Cardiac fibroblast (primary cell): ENCODE measurements at places on chromosomes 12 and 14.

GRCh38 chr12:26809611-26810285 lies 23.2 kb downstream of the ITPR2 start:
- no peak for DNase-seq

- peak; percentile 37 for DNase-seq
These were observed 50.8 kb downstream of the DYNC1H1 start for GRCh38 chr14:102015045-102015685.

DNA sequence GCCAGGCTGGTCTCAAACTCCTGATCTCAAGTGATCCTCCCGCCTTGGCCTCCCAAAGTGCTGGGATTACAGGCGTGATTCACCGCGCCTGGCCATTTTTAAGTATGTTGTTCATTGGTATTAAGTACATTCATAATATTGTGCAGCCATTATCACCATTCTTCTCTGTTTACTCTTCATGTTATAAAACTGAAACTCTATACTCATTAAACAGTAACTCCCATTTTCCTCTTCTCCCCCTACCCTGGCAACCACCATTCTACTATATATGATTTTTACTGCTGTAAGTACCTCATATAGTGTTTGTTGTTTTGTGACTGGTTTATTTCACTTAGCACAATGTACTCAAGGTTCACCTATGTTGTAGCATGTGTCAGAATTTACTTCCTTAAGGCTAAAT lies 23.1 kb downstream of the METAP2 start:
- DNase-seq = no peak

DNA sequence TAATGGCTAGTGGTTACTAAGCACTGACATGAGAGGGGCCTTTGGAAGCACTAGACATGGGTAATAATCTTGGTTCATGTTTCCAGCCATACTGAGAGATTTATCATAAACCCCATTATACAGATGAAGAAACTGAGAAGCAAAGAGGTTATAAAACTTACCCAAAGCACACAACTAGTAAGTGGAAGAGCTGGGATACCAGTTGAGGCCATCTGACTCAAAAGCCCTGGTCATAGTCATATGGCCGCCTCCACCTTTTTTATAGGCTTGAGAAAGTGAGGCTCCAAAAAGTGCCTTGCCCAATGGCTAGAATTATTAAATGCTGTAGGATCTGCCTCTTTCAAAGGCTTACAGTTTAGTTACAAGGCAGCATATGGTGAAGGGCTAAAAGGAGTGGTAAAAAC lies 944 bp downstream of the TXNRD1 start:
- no peak for DNase-seq

DNA sequence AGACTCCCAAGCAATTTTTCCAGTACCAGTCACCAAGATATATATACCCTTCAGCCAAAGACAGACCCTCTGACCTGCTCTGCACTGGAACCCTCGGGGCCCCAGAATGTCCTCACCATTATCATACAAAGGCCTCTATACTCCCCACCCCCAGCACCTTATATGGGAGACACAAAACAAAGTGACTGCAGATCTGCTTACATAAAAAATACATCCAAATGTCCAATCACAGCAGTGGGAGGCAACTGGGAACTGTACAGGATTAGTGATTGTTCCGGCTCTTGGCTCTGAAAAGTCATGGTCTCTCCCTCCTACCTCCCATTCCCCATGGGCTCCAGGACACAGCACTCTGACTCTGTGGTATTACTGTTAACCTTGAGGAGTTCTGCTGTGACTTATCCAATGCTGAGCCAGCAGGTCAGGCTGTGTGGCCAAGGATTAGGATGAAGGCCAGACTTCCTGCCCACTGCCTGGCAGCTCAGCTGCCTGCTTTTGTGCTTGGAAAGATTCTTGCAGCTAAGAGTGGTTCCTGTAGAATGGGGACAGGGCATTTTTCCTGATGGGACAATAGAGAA lies 13.7 kb downstream of the OXA1L start:
- peak; percentile 37 for DNase-seq

GRCh38 chr14:52089218-52089617 lies 20.4 kb upstream of the NID2 start:
- DNase-seq = peak; percentile 33

DNA sequence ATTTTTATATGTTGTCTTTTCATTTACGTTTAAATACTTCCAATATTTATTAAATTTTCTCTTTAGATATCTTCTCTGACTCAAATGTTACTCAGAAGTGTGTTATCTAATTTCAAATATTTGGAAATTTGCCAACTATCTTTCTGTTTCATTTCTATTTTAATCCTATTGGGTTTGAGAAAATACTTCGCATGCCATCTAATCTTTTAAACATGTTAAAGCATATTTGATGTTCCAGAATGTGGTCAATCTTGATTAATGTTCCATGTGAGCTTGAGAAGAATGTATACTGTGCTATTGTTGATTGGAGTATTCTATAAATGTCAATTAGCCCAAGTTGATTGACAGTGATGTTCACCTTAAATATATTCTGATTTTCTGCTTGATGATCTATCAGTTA lies 11.9 kb upstream of the DCN start:
- DNase-seq = peak; percentile 60

GRCh38 chr12:123948796-123949769 lies 23.5 kb downstream of the CCDC92 start:
- DNase-seq = no peak

GRCh38 chr12:19675361-19675760 lies 236.1 kb downstream of the AEBP2 start:
- DNase-seq = no peak
